ENCODE measurements at places on chromosomes 11 and 22.

- no peak overlapping the region for H3K4me3 ChIP-seq
- no peak overlapping the region for H3K27ac ChIP-seq
- no peaks in the 10 kb centered on the region for H3K36me3 ChIP-seq
- H3K27me3 ChIP-seq = peaks cover 14% of the 10 kb centered on the region
- H3K4me1 ChIP-seq = no peaks in the 10 kb centered on the region
- no peak for DNase-seq
These were observed 215.1 kb upstream of the BLID start for GRCh38 chr11:122331079-122331478.

DNA sequence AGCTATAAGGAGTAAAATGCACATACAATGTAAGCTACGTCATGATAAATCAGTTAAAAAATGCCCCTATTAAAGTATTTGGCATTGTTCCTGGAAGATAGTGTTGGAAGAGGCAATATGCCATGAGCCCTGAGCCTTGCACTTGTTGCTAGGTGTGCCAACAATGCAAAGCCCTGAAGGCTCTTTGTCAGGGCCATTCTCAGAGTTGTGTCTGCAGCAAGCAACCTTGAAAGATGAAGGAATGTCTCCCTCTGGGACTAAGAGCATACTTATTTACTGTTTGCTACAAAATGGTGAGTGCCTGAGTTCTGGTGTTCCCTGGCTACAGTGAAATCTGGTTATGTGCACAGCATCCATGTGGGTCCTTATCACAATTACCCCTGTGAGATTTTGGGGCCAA, 322.3 kb upstream of the FAT3 start:
- no peak overlapping the region for H3K4me3 ChIP-seq
- no peak for DNase-seq
- H3K27ac ChIP-seq = no peak overlapping the region
- no peaks in the 10 kb centered on the region for H3K36me3 ChIP-seq
- H3K27me3 ChIP-seq = no peaks in the 10 kb centered on the region

GRCh38 chr22:19846620-19847344, 7.9 kb downstream of the GNB1L start:
- peaks cover 13% of the 10 kb centered on the region for H3K4me1 ChIP-seq
- no peak for DNase-seq
- H3K27ac ChIP-seq = no peak overlapping the region
- H3K4me3 ChIP-seq = no peak overlapping the region
- peaks cover 4% of the 10 kb centered on the region for H3K36me3 ChIP-seq

DNA sequence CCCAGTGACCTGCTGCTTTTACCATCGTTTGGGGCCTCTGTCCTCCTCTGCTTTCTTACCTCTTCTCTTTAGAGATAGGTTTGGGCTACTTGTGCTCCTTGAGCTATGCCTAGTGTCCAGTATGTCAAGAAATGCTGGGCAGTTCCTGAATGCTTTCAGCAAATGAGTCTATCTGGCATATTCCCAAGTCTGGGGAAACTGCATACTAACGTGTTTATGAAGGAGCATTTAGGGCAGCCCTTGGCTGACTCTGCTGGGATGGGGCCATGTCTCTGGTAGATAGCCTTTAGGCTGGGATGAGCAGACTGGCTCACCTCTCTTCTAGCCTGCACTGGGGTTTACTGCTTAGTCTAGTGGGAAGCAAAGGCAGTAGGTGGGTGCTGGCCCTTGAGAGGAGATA, 43.7 kb upstream of the SUSD2 start:
- no peaks in the 10 kb centered on the region for H3K36me3 ChIP-seq
- peaks cover 12% of the 10 kb centered on the region for H3K4me1 ChIP-seq
- H3K27me3 ChIP-seq = no peaks in the 10 kb centered on the region
- H3K4me3 ChIP-seq = no peak overlapping the region

DNA sequence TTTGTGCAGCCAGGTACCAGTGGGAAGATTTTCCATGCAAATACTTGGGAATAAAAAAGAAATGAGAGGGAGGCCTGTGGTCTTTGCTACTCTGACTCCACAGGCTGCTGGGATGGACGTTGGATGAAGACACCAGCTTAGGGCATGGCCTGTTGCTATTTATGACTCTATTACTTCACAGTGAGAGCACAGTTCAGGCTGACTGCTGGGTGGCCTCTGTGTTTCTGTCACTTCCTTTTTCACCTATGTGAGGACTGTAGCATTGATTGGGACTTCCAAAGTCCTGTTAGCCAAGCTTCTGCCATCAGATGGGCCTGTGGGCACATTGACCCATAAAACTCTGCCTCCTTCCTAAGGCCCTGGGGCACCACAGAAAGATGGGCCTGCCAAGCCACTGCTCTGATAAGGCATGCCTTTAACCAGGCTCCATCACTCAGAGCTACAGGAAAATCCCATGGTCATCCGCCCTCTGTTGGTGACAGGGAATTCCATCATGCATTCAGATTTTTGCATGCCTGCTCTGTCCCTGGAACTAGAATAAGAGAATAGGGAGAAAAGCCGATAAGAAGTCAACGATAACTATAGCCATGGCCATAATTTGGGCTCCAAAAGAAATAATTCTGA, 64.6 kb downstream of the KCNJ1 start:
- peaks cover 23% of the 10 kb centered on the region for H3K4me1 ChIP-seq
- no peak for DNase-seq
- H3K4me3 ChIP-seq = no peak overlapping the region
- H3K36me3 ChIP-seq = no peaks in the 10 kb centered on the region

DNA sequence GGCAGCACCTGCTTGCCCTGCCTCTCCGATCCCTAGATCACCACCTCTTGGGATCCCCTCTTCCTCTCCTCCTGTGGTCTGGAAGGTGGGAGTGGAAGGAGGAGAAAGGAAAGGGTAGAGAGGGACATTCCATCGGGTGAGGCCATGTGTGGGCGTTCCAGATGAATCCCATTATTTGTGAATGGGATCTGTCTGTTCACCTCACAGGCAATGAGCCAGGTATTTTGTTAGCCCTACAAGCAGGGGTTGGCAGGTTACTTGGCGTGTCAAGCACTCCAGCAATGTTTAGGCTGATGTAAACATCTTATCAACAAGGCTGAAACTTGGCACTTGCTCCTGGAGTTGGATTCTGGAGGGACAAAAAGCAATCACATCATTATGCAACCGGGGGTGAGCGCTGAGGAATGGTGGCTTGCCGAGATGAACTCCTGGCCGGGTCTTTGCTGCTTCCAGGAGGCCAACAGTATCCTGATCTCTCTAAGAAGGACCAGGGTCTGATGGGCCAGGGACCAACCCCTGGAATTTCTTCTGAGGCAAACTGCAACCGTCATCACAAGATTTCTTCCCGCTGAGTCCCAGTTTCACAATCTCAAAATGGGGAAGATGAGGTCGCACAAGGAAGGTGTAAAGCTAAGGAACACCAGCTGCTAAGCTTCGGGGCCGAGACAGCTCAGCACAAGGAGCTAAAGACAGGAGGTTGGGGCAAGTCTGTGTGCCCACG, 7.8 kb downstream of the ADAMTS8 start:
- H3K4me1 ChIP-seq = peaks cover 1% of the 10 kb centered on the region
- no peak overlapping the region for H3K27ac ChIP-seq
- H3K36me3 ChIP-seq = no peaks in the 10 kb centered on the region
- no peak for DNase-seq

- H3K4me1 ChIP-seq = peaks cover 20% of the 10 kb centered on the region
- no peak for DNase-seq
- peak overlapping the region; percentile 95 for H3K4me3 ChIP-seq
- H3K36me3 ChIP-seq = no peaks in the 10 kb centered on the region
- no peaks in the 10 kb centered on the region for H3K27me3 ChIP-seq
These were observed 368 bp upstream of the CHORDC1 start for GRCh38 chr11:90223248-90223585.

DNA sequence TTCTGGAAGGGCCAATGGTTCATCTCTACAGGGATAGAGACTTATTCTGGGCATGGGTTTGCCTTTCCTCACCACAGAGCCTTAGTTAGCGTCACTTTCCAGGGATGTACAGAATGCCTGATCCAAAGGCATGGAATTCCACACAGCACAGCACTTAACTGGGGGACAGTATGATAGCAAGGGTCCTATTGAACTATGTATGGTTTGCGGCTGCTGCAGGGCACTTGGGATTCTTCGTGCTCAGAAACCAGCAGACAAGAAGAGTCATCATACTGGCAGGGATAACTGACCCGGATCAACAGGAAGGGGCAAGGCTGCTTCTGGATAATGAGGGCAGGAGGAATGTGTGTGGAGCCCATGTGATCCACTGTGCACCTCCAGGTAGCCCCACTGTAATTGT, 105.7 kb downstream of the SWAP70 start:
- H3K4me1 ChIP-seq = peaks cover 22% of the 10 kb centered on the region
- H3K36me3 ChIP-seq = no peaks in the 10 kb centered on the region
- H3K27me3 ChIP-seq = no peaks in the 10 kb centered on the region
- no peak for DNase-seq
- H3K4me3 ChIP-seq = no peak overlapping the region
- no peak overlapping the region for H3K27ac ChIP-seq

DNA sequence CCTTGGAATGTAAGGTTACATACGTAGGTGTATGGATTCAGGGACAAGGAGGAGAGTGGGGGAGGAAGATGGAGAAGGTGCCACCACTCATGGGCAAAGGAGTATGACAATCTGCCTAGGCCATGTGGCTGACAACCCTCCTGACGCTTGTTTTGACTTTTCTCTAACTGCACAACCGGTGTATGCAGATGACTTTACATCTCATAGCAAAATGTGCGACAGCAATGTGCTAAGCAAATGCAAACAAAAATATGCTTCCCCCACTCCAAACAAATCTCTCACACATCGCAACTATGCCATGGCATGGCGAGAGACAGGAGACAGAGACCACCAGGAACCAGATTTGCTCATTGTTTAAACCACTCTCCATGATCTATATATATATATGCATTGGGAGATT, 191.8 kb downstream of the BLID start:
- no peak overlapping the region for H3K4me3 ChIP-seq
- H3K4me1 ChIP-seq = peaks cover 7% of the 10 kb centered on the region
- H3K36me3 ChIP-seq = no peaks in the 10 kb centered on the region
- H3K27ac ChIP-seq = no peak overlapping the region
- H3K27me3 ChIP-seq = no peaks in the 10 kb centered on the region

GRCh38 chr22:30009478-30009877, 70.8 kb upstream of the HORMAD2 start:
- peaks cover 25% of the 10 kb centered on the region for H3K36me3 ChIP-seq
- DNase-seq = no peak
- no peaks in the 10 kb centered on the region for H3K27me3 ChIP-seq
- no peak overlapping the region for H3K4me3 ChIP-seq
- no peak overlapping the region for H3K27ac ChIP-seq

DNA sequence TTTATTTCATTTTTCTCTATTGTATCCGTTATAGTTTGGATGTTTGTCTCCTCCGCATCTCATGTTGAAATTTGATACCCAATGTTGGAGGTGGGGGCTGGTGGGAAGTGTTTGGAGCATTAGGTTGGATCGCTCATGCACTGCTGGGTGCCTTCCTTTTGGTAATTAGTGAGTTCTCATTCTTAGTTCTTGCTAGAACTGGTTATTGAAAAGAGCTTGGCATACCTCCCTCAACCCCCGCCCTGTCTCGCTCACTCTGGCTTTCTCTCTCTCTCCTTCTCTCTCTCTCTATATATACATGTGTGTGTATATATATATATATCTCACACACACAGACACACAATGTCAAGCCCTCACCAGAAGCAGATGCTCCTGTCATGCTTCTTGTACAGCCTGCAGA, 978.7 kb downstream of the DLG2 start:
- DNase-seq = no peak
- H3K27me3 ChIP-seq = no peaks in the 10 kb centered on the region
- H3K36me3 ChIP-seq = no peaks in the 10 kb centered on the region
- no peak overlapping the region for H3K27ac ChIP-seq
- no peak overlapping the region for H3K4me3 ChIP-seq

DNA sequence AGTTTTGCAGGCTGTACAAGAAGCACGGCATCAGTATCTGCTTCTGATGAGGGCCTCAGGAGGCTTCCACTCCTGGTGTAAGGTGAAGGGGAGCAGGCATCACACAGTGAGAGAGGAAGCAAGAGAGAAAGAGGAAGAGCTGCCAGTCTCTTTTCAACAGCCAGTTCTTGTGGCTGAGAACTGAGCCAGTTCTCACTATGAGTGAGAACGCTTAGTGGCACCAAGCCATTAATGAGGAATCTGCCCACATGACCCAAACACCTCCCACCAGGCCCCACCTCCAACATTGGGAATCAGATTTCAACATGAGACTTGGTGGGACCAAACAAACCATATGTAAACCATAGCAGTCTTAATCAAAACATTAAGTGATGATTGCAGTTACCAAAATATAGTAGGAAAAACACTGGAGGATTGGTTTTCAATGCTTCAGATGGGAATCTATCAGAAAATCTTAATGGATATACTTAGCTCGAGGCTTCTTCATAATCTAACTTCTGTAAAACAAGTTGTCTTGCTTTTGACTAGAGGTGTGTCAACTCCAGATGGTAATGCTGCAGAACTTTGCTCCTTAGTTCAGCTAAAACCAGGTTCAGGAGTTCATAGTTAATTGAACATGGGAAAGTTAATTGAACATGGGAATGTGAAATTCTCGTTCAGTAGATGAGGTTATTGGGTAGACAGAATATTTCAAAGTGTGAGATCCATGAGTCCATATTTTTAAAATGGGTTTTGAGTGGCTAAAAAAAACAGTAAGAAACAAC, 12.2 kb downstream of the FAR1 start:
- no peak overlapping the region for H3K27ac ChIP-seq
- H3K4me1 ChIP-seq = no peaks in the 10 kb centered on the region
- H3K36me3 ChIP-seq = no peaks in the 10 kb centered on the region
- no peak overlapping the region for H3K4me3 ChIP-seq
- no peaks in the 10 kb centered on the region for H3K27me3 ChIP-seq

DNA sequence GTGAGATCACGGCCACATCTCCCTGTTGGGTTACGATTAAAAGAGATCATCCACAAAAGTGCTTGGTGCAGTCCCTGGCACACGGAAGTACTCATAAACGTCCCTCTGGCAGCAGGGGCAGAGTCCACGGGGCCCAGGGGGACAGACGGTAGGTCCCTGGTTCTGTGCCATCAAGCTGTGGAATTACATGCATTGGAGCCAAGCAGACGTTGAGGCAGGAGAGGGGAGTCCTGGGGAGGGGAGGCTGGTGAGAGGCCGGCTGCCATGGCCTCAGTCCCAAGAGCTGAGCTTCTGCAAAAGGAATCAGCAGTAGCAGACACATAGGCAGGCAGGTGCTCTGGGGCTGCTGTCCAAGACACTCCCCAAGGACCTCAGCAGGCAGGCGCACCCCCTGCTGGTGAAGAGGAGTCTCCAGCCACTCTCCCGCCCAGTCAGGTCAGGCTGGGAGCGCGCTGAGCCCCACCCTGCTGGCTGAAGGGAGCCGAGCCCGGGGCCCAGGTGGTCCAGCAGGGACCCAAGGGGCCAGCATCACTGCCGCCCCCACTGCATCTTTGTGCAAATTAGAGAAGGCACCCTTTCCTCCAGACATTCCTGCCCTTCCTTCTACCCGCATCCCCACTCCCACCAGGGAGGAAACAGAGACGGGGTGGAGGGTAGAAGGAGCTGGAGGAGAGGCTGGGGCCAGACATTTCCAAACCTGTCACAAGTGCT, 7.6 kb upstream of the KCTD17 start:
- H3K27me3 ChIP-seq = no peaks in the 10 kb centered on the region
- no peak overlapping the region for H3K4me3 ChIP-seq
- H3K36me3 ChIP-seq = no peaks in the 10 kb centered on the region
- no peak overlapping the region for H3K27ac ChIP-seq
- H3K4me1 ChIP-seq = no peaks in the 10 kb centered on the region
